ENCODE measurements at places on chromosomes 16 and 17. TPM values are rescaled to one million over a fixed set of nuclear protein-coding genes. Genes with fewer than 3 reads are reported as not detected.

The GRB7 gene
- not detected for total RNA-seq

The PIK3R6 gene
- 1.2 TPM for total RNA-seq

The EFCAB5 gene
- total RNA-seq = 0.53 TPM

The MYO1D gene
- 73.7 TPM for total RNA-seq

The CBFA2T3 gene
- total RNA-seq = 0.05 TPM

The USH1G gene
- total RNA-seq = not detected

The ACLY gene
- total RNA-seq = 286 TPM

The LRRC75A gene
- 1.2 TPM for total RNA-seq

The PSMD11 gene
- 99.8 TPM for total RNA-seq

The PPY gene
- total RNA-seq = not detected

The TANGO6 gene
- total RNA-seq = 6.3 TPM

The CYGB gene
- 7.0 TPM for total RNA-seq

The SLC38A8 gene
- total RNA-seq = not detected

The KRTAP16-1 gene
- total RNA-seq = not detected

The TNFSF12 gene
- 38.2 TPM for total RNA-seq

The CDH8 gene
- 0.24 TPM for total RNA-seq

The HES7 gene
- not detected for total RNA-seq

The PSME3 gene
- total RNA-seq = 130 TPM

The AATK gene
- 7.3 TPM for total RNA-seq

The CEP295NL gene
- total RNA-seq = 1.0 TPM

The ACE gene
- 117 TPM for total RNA-seq

The MAP3K14 gene
- total RNA-seq = 5.1 TPM

The FNDC8 gene
- not detected for total RNA-seq

The ASB16 gene
- 0.15 TPM for total RNA-seq

The TSPAN10 gene
- 0.18 TPM for total RNA-seq

The USP31 gene
- total RNA-seq = 50.6 TPM

The CTU2 gene
- total RNA-seq = 17.8 TPM

The EVPLL gene
- not detected for total RNA-seq

The KRTAP4-1 gene
- total RNA-seq = not detected

The OSGIN1 gene
- total RNA-seq = 4.1 TPM

The RHBDF2 gene
- 77.3 TPM for total RNA-seq

The AANAT gene
- not detected for total RNA-seq

The SRCIN1 gene
- total RNA-seq = not detected

The CDRT15L2 gene
- total RNA-seq = not detected

The GCGR gene
- not detected for total RNA-seq

The ZFP90 gene
- 32.6 TPM for total RNA-seq

The TIMM22 gene
- total RNA-seq = 22.9 TPM

Data from glomerular endothelial cell (primary cell).